ENCODE measurements at places on chromosomes 1 and 21. TPM values are rescaled to one million over a fixed set of nuclear protein-coding genes. Genes with fewer than 3 reads are reported as not detected.

MAP3K21 gene
- 29.9 TPM for polyA plus RNA-seq

KRTAP19-4 gene
- polyA plus RNA-seq = not detected

GRCh38 chr1:186884251-186884650 lies 55.5 kb downstream of the PLA2G4A start:
- DNase-seq = no peak

DNA sequence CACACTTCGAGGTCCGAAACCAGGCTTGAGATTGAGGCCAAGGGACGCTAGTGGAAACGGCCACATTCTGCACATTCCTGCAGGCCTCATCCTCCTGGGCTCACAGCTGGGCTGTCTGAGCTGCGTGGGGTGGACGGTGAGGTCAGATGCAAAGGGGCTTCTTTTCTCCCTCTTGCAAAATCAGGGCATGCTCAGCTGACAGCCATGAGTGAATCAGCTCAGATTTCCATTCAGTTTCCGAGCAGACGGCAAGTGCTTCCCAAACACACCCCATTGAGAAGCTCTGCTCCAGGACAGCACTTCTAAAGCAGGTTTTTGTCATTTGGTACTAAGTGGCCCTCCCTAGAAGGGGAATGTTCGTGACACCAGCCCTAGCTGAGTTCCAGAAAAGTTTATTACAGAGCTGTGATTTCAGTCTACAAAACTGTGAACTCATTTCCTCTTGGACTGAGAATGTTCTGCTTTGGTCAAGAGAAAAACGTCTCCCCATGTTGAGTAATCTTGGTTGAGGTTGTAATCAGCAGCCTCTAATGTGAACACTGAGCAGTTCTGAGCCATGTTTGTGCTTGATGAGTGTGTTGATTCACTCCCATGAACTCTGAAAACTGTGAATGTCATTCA lies 10.0 kb downstream of the PDPN start:
- no peak for DNase-seq

DNA sequence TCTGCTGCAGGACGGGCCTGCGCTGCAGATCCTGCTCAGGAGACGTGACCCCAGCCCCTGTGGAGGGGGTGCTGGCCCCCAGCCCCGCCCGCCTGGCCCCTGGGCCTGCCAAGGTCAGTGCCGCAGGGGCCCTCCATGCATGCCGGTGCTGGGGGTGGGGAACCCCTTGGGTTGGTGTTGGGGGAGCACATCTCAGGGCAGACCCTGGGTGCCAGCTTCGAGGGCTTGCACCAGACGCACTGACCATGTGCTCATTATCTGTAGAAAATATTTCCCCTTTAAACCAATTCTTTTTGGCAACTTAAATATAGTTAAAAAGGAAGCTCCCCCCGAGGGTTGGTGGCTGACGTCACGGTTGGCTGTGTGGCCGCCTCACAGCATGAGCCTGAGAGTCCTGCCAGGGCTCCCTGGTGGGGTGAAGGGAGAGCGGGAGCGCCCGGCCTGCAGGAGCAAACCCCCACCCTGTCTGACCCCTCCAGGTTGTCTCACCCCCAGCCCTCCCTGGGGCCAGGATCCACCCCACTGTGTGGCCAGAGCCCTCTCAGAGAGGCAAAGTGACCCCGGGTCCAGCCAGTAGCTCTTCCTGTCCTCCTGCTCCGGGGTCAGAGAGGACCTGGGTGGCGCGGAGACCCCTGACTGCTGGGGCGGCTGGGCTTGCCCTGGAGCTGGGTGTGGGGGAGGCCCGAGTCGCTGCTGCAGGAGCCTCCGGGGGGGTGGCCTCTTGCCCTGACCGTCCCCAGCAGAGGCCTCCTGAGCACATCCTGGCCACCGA lies 5.3 kb upstream of the PFKL start:
- DNase-seq = peak; percentile 71

GRCh38 chr1:233293556-233294446 lies 1.7 kb downstream of the PCNX2 start:
- DNase-seq = no peak

- no peak for DNase-seq
These were observed 228.9 kb upstream of the RGS18 start for GRCh38 chr1:191929383-191929782.

Data from right lung (tissue), 10 donors.